ENCODE measurements at places on chromosomes 3 and 15.

- DNase-seq, result no peak
Measured at GRCh38 chr15:36495456-36495991, 83.9 kb upstream of the CDIN1 start.

- DNase-seq, result no peak
Measured at GRCh38 chr3:71484047-71484446, 99.5 kb downstream of the FOXP1 start.

DNA sequence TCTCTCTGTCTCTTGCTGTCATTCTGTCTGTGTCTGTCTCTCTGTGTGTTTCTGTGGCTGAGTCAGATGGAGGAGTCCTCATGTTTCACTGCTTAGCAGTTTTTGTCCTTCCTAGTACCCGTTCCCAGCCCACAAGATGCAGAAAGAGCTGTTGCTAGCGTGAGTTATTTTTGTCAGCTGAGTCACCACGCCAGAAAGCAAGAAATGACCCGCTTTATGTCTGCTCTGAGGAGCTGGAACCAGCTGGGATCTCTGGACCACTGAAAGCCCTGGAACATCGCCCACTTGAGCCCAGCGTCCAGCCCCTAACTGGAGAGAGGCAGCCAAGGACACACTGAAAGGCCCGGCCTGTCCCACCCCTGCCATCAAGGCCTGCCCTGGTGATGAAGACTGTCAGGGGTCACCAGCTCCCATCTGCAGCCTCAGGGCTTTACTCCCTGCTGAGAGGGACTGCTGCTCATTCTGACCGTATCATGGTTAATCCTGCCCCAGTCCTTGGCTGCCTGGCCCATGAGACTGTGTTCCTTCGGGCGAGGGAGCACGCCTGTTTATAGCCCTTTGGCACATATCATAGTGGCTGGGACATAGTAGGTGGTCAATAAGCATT, 101.7 kb upstream of the TPM1 start:
- DNase-seq, result no peak

- no peak for DNase-seq
Measured at GRCh38 chr3:33317963-33318709, 40.9 kb downstream of the FBXL2 start.

GRCh38 chr3:145849115-145849514, 311.9 kb downstream of the PLOD2 start:
- DNase-seq, result no peak

DNA sequence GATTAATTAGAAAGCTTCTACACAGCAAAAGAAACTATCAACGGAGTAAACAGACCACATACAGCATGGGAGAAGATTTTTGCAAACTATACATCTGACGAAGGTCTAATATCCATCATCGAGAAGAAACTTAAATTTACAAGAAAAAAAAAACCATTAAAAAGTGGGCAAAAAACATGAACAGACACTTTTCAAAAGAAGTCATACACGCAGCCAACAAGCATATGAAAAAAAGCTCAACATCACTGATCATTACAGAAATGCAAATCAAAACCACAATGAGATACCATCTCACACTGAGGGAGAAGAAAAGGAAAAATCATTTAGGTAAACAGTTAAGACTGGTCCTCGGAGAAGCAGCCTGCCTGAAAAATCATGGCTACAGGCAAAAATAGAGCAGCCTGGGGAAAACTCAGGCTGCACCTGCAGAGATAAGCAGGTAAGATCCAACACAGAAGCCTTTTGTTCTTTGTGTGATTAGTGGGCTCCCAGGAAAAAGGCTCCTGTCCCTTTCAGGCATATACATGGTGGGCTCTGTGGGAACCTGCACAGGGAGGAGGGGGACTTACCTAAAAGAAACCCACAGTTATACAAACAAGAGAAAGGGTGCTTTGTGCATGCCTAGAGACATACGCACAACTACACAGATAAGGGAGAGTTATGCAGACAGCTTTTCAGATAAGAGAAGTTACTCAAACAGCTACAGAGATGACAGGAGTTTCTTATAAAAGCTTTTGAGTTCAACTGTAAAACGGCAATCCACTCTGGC, 49.3 kb downstream of the C3orf70 start:
- DNase-seq, result peak; percentile 96

GRCh38 chr15:39427705-39428104, 153.2 kb upstream of the THBS1 start:
- no peak for DNase-seq

GRCh38 chr3:192855434-192855833, 62.2 kb downstream of the MB21D2 start:
- no peak for DNase-seq

DNA sequence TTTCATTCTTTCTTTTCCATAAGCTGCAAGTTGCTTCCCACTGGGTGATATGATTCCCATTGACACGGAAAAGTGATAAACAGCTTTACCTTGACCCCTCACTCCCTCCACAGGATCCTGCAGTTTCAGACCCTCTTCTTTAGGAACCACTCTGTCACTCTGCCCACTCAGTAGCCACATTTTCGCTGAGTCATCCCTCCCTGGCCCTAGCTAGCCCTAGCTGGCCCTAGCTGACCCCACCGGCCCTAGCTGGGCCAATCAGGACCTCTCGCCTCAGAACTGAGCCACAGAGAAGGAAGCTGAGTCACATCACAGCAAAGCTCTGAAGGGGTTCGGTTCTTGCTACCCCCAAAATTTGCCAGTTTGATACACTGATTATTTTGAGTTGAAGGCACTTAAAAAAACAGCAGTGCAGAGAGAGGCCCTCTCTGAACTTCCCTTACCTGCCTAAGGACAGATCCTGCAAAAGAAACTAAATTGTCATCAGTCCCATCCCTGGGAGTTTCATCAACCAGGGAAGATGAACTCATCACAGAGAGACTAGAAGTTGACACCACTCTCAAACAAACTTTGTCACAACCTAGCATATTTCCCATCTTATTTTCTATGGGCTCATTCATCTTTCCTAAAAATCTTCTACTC, 233.5 kb upstream of the PROK2 start:
- no peak for DNase-seq

GRCh38 chr3:102037791-102038190, 188.5 kb downstream of the NFKBIZ start:
- DNase-seq, result no peak

GRCh38 chr3:13746385-13746784, 133.5 kb downstream of the WNT7A start:
- DNase-seq, result no peak

DNA sequence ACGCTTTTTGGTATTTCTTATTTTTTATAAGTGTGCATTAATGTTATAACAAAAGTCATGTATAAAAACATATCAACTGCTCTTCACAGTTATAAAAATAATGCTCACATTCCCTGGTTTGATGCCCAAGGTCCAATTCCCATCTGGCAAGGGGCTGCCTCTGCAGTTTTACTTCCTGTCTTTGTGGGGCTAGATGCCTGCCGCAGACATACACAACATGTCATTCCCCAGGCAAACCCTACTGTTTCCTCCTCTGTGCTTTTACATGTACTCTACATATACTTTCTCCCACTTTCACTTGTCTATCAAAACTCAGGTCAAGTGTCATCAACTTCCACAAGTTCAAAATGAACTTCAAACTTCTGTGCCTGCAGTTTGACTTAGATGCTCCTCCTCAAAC, 60.5 kb upstream of the ETV5 start:
- DNase-seq, result no peak

DNA sequence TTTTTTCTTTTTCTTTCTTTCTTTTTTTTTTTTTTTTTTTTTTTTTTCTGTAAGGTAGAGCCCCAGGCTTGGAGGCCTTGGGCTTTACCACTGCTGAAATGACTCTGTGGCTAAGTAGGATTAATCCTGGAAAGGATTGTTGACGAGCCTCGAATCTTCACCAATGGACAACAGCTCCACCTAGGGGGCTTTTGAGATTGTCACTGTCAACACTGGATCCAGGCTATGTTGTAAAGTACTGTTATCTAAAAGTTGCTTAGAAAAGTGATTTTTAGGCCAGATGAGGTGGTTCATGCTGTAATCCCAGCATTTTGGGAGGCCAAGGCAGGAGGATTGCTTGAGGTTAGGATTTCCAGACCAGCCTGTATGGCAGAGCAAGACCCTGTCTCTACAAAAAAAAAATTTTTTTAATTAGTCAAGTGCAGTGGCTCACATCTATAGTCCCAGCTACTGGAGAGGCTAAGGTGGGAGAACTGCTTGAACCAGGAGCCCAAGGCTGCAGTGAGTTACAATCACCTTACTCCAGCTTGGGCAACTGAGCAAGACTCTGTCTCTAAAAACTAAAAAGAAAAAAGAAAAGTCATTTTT, 41.6 kb downstream of the KLHL18 start:
- peak; percentile 24 for DNase-seq

GRCh38 chr3:175149675-175150074, 290.5 kb downstream of the NAALADL2 start:
- no peak for DNase-seq

DNA sequence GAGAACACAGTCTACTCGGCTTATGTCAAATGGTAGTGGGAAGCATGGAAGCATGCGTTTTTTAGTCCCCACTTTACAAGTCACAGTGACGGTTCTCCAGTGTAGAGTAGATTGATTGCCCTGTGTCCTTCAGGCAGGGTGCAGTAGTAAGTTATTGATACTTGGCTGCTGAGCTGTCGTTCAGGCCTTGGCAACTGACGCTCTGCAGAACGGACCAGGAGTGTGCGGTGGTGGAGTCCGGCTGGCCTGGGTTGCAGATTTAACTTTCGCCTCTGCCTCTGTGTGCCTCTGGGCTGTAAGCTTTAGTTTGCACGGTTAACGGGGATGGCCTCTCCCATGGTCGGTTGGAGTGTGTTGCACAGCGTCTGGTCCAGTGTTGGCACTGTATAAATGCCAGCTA, 58.6 kb downstream of the IGF1R start:
- no peak for DNase-seq

- no peak for DNase-seq
Measured at GRCh38 chr15:99467853-99468464, 97.8 kb upstream of the MEF2A start.

- no peak for DNase-seq
Measured at GRCh38 chr3:40741729-40742128, 217.0 kb downstream of the ZNF621 start.

- no peak for DNase-seq
Measured at GRCh38 chr15:66821307-66821706, 119.3 kb downstream of the SMAD6 start.

- DNase-seq, result no peak
Measured at GRCh38 chr3:73572368-73572767, 52.4 kb downstream of the PDZRN3 start.

Data from NCI-H526 treated with DMSO at 0.1 percent for 48 hours (cell line).